Sigmoid colon (tissue), 7 donors: ENCODE measurements at places on chromosomes 2 and 18. TPM values are rescaled to one million over a fixed set of nuclear protein-coding genes. Genes with fewer than 3 reads are reported as not detected.

The RUFY4 gene
- total RNA-seq, result 0.55 TPM

GRCh38 chr2:113891265-113891959 lies 1.5 kb downstream of the ACTR3 start:
- H3K36me3 ChIP-seq, result no peaks in the 10 kb centered on the region
- H3K4me1 ChIP-seq, result peaks cover 58% of the 10 kb centered on the region
- H3K4me3 ChIP-seq, result peak overlapping the region; percentile 82
- no peak for DNase-seq
- H3K27me3 ChIP-seq, result no peaks in the 10 kb centered on the region

DNA sequence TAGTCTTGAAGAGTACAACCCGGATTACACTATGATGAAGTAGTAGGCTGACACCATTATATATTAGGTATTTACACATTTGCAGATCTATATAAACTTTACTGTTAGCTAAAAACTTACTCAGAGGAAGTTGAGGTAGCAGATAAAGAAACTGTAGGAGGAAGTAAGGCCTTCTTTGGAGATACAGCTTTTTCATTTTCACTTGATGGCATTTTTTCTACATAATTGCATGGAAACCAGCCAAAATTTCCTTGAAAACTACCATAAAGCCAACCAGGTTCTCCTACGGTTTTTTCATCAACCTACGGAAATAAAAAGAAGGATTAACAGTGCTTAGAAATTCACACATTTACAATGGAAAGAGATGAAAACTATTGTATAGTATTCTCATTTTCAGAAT lies 86.6 kb downstream of the FAM228A start:
- H3K4me1 ChIP-seq, result peaks cover 5% of the 10 kb centered on the region
- H3K27me3 ChIP-seq, result no peaks in the 10 kb centered on the region
- H3K4me3 ChIP-seq, result no peak overlapping the region
- no peak overlapping the region for H3K27ac ChIP-seq

DNA sequence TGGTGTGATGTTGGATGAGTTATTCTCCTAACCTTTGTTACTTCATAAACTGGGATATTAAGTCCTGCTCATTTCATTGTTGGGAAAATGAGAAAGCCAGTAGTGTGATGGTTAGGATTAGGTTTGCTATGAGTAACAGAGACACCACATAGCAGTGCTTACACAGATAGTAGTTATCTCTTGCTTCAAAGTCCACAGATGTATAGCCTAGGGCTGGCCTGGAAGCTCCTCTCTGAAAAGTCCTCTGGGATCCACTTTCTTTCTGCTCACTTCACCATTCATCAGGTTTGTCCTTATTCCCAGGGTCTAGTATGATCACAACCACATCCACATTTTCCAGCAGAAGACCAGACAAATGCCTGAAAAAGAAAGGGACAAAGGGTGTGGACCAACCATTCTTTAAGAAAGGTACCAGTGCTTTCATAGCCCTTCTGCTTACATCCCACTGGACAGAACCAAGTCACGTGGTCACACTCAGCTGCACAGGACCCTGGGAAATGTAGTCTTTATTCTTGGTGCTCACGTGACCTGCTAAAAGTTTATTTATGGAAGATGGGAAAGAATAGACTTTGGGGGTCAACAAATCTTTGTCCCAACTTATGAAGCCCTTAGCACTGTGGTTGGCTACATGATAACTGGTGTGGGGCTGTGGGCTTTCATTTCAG lies 108.9 kb downstream of the INSIG2 start:
- DNase-seq, result no peak
- no peaks in the 10 kb centered on the region for H3K36me3 ChIP-seq
- H3K4me1 ChIP-seq, result no peaks in the 10 kb centered on the region
- no peaks in the 10 kb centered on the region for H3K27me3 ChIP-seq

GRCh38 chr2:27115519-27115918 lies 3.4 kb downstream of the CGREF1 start:
- H3K4me1 ChIP-seq, result peaks cover 10% of the 10 kb centered on the region
- no peak for DNase-seq
- H3K27ac ChIP-seq, result no peak overlapping the region
- peaks cover 33% of the 10 kb centered on the region for H3K27me3 ChIP-seq

- no peak overlapping the region for H3K27ac ChIP-seq
- H3K4me3 ChIP-seq, result no peak overlapping the region
- peaks cover 10% of the 10 kb centered on the region for H3K36me3 ChIP-seq
Observed at GRCh38 chr2:179966778-179967394, 40.2 kb downstream of the CWC22 start.

DNA sequence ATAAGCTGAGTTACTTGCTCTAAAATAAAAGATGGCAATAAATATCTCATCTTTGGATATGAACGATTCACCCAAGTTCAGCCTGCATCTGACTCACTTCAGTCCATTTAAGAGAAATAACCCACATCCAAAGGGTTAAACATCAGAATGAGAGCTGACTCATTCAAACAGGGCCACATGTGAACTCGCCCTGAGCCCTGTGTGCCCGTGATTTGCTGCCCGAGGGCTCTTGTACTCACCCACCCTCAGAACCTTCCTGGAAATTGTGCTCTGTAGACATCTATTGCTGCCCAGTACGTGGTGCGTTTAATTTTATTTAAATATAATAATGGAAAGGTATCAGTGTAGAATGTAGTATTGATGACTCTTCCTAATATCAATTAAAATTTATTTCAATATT lies 66.9 kb upstream of the RBM44 start:
- H3K27me3 ChIP-seq, result no peaks in the 10 kb centered on the region
- peak overlapping the region; percentile 87 for H3K27ac ChIP-seq
- no peaks in the 10 kb centered on the region for H3K36me3 ChIP-seq
- no peak overlapping the region for H3K4me3 ChIP-seq

The RNF25 gene
- total RNA-seq, result 24.7 TPM

GRCh38 chr2:57987835-57988573 lies 58.6 kb upstream of the VRK2 start:
- no peak for DNase-seq
- no peak overlapping the region for H3K4me3 ChIP-seq
- H3K27ac ChIP-seq, result no peak overlapping the region
- no peaks in the 10 kb centered on the region for H3K36me3 ChIP-seq
- H3K27me3 ChIP-seq, result no peaks in the 10 kb centered on the region

The TUBB8B gene
- not detected for total RNA-seq

- H3K36me3 ChIP-seq, result no peaks in the 10 kb centered on the region
- no peak overlapping the region for H3K4me3 ChIP-seq
- no peak for DNase-seq
Observed at GRCh38 chr18:41052625-41053024, 902.4 kb upstream of the PIK3C3 start.

GRCh38 chr2:158914731-158915130 lies 53.7 kb upstream of the TANC1 start:
- H3K36me3 ChIP-seq, result no peaks in the 10 kb centered on the region
- DNase-seq, result no peak
- H3K27me3 ChIP-seq, result no peaks in the 10 kb centered on the region
- no peaks in the 10 kb centered on the region for H3K4me1 ChIP-seq
- no peak overlapping the region for H3K4me3 ChIP-seq

The SNTG2 gene
- total RNA-seq, result 2.8 TPM

DNA sequence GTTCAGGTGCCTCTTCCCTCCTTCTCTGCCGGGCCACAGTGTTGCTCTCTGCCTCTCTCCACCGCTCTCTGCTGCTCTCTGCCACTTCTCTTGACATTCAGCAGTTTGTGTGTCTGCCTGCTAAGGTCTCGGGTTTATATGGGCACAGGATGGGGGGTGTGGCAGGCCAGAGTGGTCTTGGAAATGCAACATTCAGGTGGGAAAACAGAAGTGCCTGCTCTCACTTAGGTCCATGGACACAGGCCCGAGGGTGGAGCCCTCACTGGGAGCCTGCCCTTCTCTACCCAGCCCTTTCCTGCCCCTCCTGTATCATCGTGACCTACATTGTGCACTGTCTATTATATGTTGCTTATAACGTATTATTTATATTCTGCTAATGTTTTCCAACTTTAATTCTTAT lies 120.8 kb upstream of the TMEM18 start:
- H3K27me3 ChIP-seq, result no peaks in the 10 kb centered on the region
- no peak overlapping the region for H3K4me3 ChIP-seq
- DNase-seq, result no peak
- no peaks in the 10 kb centered on the region for H3K4me1 ChIP-seq
- no peaks in the 10 kb centered on the region for H3K36me3 ChIP-seq

DNA sequence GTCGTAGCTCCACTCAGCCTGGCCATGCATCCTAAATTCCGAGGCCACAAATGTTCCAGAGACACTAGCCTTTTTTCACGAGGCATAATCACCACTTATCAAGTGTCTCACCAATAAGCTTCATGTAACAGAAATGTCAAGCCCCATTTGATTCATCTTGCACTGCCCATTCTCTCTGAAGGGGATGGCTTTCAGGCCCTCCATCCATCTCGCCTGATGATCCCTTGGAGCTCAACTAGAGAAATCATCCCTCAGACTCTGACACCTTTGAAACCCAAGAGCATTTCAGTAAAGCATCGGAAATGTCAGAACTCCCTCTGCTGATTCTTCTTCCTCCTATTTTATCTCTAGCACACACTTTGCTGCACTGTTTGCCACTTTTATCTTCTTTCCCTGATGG lies 91.7 kb downstream of the DCC start:
- no peak for DNase-seq
- H3K27ac ChIP-seq, result no peak overlapping the region
- no peaks in the 10 kb centered on the region for H3K27me3 ChIP-seq
- H3K4me1 ChIP-seq, result no peaks in the 10 kb centered on the region
- H3K4me3 ChIP-seq, result no peak overlapping the region
- no peaks in the 10 kb centered on the region for H3K36me3 ChIP-seq

The PTPRM gene
- total RNA-seq, result 62.8 TPM

The LHCGR gene
- not detected for total RNA-seq

The SPP2 gene
- not detected for total RNA-seq

DNA sequence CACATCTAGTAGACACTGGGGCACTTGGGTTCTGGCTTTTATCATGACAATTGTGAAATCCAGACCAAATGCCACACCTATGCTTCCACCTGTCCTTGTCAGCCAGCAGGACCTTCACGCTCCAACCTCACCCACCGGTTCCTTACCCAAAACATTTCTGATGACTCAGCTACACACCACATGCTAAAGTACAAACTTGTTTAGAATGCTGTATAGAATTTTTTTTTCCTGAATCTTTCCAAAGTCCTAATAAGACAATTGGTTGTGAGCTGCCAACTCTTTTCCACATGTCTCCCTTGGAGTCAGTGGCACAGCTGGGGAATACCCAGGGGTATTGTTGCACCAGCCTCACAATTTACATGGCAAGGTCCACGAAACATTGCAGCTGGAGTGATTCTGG lies 75.5 kb upstream of the LPIN2 start:
- H3K36me3 ChIP-seq, result no peaks in the 10 kb centered on the region
- peaks cover under 1% of the 10 kb centered on the region for H3K4me1 ChIP-seq
- DNase-seq, result no peak

The TSPYL6 gene
- not detected for total RNA-seq

DNA sequence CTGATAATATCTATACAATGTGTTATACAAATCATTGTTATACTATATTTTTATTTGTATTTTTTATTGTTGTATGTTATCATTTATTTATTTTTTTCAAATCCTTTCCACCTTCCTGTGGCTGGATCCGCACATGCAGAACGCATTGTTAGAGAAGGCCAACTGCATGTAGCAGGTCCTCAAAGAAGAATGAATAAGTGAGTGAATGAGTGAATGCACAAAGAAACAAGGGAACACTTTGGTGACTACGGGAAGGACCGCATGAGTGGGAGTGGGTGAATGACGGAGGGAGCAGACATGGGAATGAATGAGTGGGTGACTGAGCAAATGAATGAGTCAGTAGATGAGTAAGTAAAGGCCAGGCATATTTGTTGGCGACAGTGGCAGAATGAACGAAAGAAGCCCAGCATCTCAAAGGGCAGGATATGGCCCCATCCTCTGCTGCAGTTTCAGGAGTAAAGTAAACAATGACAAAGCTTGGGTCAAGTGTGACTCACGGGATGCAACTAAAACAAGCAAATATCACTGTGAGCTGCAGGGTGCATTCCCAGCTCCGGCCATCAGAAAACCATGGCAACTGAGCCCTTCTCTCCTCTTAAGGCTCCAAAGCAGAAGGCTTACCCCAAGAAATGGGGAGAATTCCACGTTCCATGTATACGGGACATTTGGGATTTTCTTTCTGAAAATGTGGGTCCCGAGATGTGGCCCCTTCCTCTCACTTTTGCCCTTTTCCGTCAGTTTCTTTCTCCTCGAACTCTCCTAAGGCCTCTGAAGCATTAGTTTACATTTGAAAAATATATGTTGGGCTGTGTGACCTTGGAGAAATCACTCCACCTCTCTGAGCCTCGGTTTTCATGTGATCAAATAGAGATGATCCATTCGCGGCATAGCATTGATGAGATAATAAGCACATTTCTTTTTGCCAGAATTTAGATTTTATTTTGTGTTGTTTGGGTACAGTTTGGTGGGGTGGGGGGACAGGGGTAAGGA lies 24.5 kb downstream of the KCNF1 start:
- no peak for DNase-seq
- no peaks in the 10 kb centered on the region for H3K36me3 ChIP-seq
- H3K4me1 ChIP-seq, result no peaks in the 10 kb centered on the region
- no peaks in the 10 kb centered on the region for H3K27me3 ChIP-seq
- no peak overlapping the region for H3K27ac ChIP-seq

GRCh38 chr2:95393901-95394300 lies 8.6 kb upstream of the FAHD2A start:
- no peak for DNase-seq
- no peak overlapping the region for H3K4me3 ChIP-seq
- peaks cover 6% of the 10 kb centered on the region for H3K4me1 ChIP-seq
- no peaks in the 10 kb centered on the region for H3K27me3 ChIP-seq
- no peak overlapping the region for H3K27ac ChIP-seq

DNA sequence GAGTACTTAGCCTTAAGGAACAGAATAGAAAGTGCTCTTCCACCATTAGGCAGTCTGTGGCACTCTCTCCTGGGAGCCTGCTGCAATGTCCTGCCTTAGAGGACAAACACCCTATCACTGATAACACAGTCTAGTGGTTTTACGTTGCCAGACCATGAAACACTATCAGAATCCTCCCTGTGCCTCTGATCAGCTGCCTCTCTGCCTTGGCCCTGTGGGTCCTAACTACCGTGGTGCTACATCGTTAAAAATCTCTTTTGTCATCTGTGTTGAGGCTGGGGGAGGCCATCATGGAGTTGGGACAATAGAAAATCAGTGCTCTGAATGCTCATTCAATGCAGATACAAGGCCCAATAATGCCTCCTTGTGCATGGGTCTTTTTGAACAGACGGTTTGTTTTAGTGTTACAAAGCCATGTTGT lies 11.9 kb upstream of the APCDD1 start:
- no peaks in the 10 kb centered on the region for H3K36me3 ChIP-seq
- no peaks in the 10 kb centered on the region for H3K4me1 ChIP-seq
- H3K27ac ChIP-seq, result no peak overlapping the region
- DNase-seq, result no peak

DNA sequence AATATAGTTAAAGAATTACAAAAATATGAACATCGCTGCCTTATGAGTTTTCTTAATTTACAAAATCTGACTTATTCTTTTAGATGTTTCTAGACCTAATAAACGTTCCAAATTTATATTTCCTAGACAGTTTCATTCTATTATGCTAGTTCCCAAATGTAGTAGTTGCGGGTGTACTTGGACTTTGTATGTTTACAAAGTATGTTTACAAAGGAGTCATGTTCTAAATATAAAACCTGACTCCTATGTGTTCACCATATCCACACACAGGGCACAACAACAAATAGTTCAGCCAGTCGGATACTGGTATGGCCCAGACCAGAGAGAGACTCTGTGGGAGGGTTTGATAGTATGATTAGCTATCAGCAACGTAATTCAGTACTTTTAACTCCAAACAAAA lies 230.7 kb downstream of the KCNH7 start:
- H3K36me3 ChIP-seq, result no peaks in the 10 kb centered on the region
- H3K27me3 ChIP-seq, result no peaks in the 10 kb centered on the region
- H3K27ac ChIP-seq, result no peak overlapping the region
- no peaks in the 10 kb centered on the region for H3K4me1 ChIP-seq
- no peak for DNase-seq

- H3K27ac ChIP-seq, result no peak overlapping the region
- H3K27me3 ChIP-seq, result no peaks in the 10 kb centered on the region
- no peaks in the 10 kb centered on the region for H3K4me1 ChIP-seq
- no peak overlapping the region for H3K4me3 ChIP-seq
- DNase-seq, result no peak
Observed at GRCh38 chr2:107068069-107068916, 182.3 kb upstream of the ST6GAL2 start.
